ENCODE measurements at places on chromosomes 6 and 20. TPM values are rescaled to one million over a fixed set of nuclear protein-coding genes. Genes with fewer than 3 reads are reported as not detected.

DNA sequence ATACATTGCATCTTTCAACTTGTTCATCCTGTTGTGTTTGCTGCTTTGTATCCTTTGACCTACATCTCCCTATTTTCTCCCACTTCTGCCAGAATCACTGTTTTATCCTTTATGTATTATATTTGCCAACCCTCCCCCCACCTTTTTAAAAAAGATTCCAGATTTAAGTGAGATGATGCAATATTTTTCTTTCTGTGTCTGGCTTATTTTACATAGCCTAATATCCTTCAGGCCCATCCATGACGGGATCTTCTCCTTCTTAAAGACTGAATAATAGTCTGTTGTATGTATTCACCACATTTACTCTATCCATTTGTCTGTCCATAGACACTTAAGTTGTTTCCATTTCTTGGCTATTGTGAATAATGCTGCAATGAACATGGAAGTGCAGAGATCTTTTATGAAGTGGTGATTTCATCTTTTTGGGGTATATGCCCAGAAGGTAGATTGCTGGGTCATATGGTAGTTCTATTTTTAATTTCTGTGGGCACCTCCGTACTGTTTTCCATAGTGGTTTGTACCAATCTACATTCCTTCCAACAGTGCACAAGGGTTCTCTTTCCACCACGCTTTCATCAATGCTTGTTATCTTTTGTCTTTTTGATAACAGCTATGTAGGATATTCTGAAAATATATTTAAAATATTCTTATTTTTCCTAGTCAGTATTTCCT lies 181.0 kb downstream of the CDKAL1 start:
- DNase-seq, result no peak

DNA sequence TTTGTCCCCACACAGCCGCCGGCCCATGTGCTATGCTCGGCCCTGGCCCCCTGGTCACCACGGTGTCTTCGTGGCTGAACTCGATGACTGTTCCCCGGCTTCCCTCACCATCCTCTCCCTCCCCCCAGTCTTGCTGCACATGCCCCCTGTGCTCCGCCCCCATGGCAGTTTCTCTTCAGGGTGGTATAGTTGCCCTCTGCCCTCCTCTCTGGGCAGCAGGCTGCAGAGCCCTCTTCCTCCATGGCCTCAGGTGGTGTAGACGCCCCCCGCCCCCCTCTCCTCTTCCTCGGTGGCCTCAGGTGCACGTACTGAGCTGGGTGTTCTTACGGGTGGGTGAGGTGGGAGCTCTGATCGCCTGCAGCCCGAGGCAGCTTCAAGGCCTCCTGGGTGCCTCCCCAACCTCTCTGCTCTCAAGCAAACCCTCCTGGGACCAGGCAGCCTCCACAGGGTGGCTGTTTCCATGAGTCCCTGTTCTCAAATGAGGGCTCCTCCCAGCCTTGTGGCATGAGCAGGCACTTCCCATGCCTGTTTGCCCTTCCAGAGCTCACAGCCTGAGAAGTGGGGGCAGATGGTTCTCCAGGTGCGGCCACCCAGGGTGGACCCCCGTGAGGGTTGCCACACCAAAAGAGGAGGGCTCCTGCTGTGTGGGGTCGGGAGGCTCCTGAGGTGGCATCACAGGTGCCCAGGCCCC lies 24.8 kb downstream of the COL20A1 start:
- no peak for DNase-seq

- DNase-seq, result no peak
Observed at GRCh38 chr20:21106171-21107017, at the start of gene LINC00237. Gene LINC00237, minus strand, starts transcription at chr20:21106358.

- no peak for DNase-seq
Observed at GRCh38 chr6:27156874-27157458, 90.5 kb upstream of the PRSS16 start.

DNA sequence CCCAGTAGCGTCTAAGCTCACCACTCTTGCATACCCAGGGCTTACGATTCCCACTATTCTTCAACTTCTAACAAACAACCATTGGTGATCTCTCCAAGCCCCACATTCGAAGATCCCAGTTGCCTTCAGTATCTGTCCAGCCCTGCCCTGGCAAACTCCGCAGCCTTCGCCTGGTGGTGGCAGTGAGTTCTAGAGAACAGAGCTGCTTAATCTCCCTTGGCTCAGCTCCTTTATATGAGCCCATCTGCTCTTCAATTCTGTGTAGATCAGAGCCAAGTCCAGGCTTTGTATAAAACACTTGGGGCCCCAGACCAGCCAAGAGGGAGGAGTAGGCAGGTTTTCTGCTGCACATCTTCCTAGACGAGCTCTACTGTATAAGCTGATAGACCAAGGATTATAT lies 193.3 kb downstream of the PHACTR1 start:
- DNase-seq, result no peak

- DNase-seq, result no peak
Observed at GRCh38 chr6:151289399-151290007, 49.7 kb downstream of the AKAP12 start.

DNA sequence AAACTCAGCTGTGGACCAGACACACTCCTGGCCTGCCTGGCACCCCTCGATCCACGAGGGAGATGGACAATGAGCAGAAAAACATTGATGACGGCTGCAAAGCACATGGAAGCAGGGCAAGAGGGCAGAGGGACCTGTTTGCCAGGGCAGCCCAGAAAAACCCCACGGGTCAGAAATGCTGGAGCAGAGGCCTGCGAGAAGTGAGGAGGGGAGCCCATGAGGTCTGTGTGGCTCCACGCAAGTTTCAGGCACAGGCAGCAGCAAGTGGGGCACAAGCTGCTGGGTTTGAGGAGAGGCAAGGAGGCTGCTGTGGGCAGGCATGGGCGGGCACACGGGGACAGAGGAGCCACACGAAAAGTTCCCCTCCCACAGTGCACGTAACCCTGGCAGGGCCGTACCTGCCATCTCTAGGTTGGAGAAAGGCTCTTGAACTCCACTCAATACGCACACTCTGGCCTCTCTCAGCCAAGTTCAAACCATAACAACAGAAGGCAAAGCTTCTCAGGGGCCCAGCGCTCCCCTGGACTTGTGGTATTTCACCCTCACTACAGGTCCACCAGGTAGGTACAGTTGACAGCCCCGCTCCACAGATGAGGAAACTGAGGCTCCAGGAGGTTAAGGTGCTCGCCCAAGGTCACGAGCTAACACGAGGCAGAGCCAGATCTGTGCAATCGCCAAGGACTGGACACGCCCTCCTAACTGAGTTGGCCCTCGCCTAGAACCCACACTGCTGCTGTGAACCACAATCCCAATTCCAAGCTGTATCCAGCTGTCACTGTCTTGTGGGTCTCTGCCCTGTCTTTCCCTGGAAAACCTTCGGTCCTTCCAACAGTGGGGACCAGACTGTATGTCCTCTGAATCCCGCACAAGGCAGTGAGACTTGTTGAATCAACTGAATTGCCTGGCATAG lies 108.2 kb downstream of the NOL4L start:
- DNase-seq, result no peak

DNA sequence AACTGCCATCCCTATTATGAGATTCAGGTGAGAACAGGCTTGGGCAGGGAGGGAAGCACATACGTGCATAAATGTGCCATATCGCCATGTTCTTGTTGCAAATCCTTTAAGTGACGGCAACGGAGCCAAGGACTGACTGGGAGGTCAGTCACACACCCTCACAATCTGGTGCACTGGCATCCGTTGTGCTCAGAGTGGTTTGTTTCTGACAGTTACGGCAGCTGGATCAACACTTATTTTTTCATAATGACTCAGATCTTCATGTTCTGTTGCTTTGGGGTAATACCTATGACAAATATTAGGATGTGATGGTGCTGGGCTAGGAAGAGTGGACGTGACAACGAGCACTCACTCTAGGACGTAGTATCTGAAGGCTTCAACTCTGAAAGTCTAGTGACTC lies 56.2 kb upstream of the PREP start:
- no peak for DNase-seq

GRCh38 chr6:2756687-2757224 lies 6.0 kb upstream of the MYLK4 start:
- DNase-seq, result no peak

GRCh38 chr20:53522696-53523095 lies 70.9 kb downstream of the ZNF217 start:
- DNase-seq, result no peak

- DNase-seq, result no peak
Observed at GRCh38 chr6:5786969-5787720, 219.6 kb downstream of the NRN1 start.

DNA sequence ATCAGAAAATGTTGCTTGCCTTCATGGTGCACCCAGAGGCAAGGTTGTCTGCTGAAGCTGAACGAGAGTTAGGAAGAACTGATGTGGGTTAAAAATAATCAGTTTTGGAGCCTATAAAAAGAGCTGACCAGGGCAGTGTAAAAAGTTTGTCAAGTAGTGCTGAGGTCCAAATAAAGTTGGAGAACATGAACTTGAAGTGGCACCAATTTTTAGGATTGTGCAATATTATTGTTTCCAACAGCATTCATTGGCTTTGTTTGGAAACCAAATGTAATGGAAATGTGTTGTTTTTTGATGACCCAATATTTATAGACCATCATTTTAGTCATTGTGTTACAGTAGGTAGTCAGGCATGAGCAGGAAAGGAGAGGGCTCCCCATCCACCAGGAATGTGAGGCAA lies 55.7 kb downstream of the GPR63 start:
- no peak for DNase-seq

- no peak for DNase-seq
Observed at GRCh38 chr20:25695532-25696370, 902 bp downstream of the ZNF337 start.

- DNase-seq, result no peak
Observed at GRCh38 chr6:20669571-20670314, 135.5 kb downstream of the CDKAL1 start.

DNA sequence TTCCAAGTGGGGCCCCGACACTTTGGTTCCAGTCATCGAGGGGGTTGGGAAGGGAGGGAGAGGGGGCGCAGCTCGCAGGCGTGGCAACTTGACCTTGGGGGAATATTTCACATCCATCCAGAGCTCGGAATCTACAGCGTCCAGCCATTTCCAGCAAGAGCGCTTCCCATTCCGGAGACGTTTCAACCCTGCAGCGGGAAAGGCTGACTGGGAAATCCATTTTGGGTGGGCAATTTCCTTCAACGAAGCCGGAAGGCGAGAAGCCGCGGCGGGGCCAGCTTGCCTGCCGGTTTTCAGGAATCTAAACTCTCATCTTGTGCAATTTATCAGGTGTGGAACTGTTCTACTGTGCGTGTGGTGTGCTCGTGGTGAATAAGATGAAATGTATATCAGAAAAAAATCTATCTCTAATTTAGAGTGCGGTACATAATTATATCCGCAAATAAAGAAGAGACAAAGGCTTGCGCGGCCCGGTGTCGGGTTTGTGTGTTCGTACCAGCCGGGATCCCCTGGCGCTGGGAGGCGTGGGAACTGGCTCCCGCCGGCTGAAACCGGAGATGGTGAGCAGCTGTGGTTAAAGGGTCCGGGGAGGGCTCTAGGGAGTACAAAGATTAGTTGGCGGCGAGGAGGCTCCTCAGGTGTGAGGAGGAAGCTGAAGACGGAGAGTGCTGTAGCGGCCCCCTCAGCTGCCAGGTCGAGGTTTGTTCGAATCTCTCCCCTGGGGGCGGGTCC lies 4.8 kb downstream of the SLC32A1 start:
- no peak for DNase-seq

DNA sequence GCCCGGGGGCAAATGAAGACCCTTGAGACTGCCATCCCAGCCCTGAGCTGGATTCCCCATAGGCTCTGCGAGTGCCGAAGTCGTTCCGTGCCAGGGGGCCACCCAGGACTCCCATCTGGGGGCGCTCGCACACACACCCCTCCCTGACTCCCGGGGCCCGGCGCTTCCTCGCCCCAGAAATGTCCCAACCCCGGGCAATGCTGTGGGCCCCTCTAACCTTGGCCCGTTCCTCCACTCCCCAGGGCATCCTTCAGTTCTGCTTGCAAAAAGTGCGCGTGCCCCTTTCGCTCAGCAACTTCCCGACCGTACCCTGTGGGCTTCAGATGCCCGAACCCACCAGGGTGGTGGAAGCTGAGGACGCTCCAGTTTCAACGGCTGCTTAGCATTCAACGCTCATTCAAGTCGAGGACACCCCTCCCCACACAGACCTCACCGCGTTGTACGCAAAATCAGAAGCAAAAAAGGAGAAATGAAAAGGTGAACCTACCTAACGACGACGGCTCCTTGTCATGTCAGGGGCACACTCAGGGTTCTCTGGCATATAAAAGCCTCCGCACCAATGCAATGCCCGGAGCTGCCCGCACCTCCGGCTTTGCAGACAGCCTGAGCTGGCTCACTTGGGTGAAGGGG lies 25.3 kb downstream of the RIPOR2 start:
- DNase-seq, result no peak

DNA sequence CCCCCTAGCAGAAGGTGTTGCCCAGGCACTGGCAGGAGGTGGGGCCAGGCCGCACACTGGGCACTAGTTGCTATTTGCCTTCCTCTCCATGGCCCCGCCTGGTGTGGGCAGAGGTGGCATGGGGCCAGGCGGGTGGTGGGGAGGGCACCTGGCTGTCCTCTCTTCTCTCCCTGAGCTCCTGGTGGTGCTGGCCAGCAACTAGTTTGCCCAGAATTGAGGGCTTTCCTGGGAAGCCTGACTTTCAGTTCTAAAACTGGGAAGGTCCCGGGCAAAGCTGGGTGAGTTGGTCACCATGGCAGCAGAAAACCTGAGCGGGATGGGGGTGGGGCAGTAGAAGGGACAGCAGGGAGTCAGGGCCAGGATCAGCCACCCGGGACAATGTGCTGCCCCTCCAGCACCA lies 48.2 kb downstream of the RBM38 start:
- no peak for DNase-seq

GRCh38 chr6:111171577-111172400 lies 84.5 kb downstream of the SLC16A10 start:
- no peak for DNase-seq

DNA sequence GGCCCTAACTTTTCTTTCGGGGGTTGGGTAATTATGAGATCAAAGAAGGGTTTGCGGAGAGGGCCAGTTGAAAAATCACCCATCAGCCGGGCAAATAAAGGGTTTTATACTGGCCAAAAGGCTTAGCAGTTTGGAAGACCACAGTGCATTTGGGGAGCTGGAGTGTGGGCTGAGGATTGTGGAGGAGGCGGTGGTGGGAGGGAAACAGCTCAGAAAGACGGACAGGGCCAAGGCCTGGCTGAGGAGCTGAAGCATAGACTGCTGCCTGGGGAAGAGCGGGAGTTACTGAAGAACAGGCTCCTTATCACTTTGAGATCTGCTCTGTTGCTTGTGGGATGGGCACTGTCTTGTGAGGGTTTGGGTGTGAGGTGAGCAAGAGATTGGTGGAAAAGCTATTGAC lies 144.2 kb downstream of the CARMIL1 start:
- no peak for DNase-seq

- no peak for DNase-seq
Observed at GRCh38 chr6:87879132-87879861, 168.3 kb upstream of the SPACA1 start.

Gene IL17F
- polyA plus RNA-seq, result not detected

Gene IFT52
- polyA plus RNA-seq, result 21.8 TPM

Gene HDGFL1
- polyA plus RNA-seq, result not detected

Gene PAK5
- polyA plus RNA-seq, result 0.13 TPM

Gene SCRT2
- not detected for polyA plus RNA-seq

Gene SULF2
- 38.2 TPM for polyA plus RNA-seq

Gene ADGRF1
- 0.08 TPM for polyA plus RNA-seq

Gene FOXQ1
- polyA plus RNA-seq, result 0.08 TPM

All from hindlimb muscle (tissue), 1 donor.